ENCODE measurements at places on chromosomes 16 and 17. TPM values are rescaled to one million over a fixed set of nuclear protein-coding genes. Genes with fewer than 3 reads are reported as not detected.

GRCh38 chr16:50627419-50627818, 53.7 kb downstream of the SNX20 start:
- peak; percentile 52 for DNase-seq
- H3K36me3 ChIP-seq, result peaks cover 7% of the 10 kb centered on the region
- no peaks in the 10 kb centered on the region for H3K27me3 ChIP-seq
- peak overlapping the region; percentile 19 for H3K4me3 ChIP-seq
- H3K4me1 ChIP-seq, result peaks cover 42% of the 10 kb centered on the region

CA10 gene
- total RNA-seq, result 0.30 TPM

CAVIN1 gene
- 2.3 TPM for total RNA-seq

DNA sequence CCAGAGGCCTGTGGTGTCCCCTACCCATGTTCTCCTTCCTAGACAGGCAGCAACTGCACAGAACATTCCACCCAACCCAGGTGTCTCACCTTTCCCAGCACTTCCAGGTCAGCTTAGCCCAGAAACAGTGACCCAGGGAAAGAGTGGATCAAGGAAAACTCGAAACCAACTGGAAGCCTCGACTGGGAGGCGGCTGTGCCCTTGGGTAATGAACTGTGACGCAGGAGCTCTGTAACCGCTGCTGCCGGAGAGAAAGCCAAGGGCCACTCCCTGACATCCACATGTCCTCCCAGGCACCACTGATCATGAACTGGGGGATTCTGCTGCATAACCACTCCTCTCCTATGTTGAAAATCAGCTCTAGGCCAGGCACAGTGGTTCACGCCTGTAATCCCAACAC, 34.4 kb downstream of the WDR59 start:
- H3K36me3 ChIP-seq, result peaks cover 8% of the 10 kb centered on the region
- DNase-seq, result no peak
- H3K4me3 ChIP-seq, result no peak overlapping the region
- no peaks in the 10 kb centered on the region for H3K27me3 ChIP-seq

- no peaks in the 10 kb centered on the region for H3K36me3 ChIP-seq
- no peaks in the 10 kb centered on the region for H3K27me3 ChIP-seq
- no peaks in the 10 kb centered on the region for H3K4me1 ChIP-seq
- no peak overlapping the region for H3K4me3 ChIP-seq
These were observed 116.9 kb downstream of the TANC2 start for GRCh38 chr17:63082952-63083351.

GRCh38 chr16:81752225-81752875, 26.7 kb upstream of the PLCG2 start:
- H3K4me1 ChIP-seq, result no peaks in the 10 kb centered on the region
- H3K27ac ChIP-seq, result no peak overlapping the region
- no peak for DNase-seq
- H3K36me3 ChIP-seq, result no peaks in the 10 kb centered on the region
- H3K4me3 ChIP-seq, result no peak overlapping the region

DNA sequence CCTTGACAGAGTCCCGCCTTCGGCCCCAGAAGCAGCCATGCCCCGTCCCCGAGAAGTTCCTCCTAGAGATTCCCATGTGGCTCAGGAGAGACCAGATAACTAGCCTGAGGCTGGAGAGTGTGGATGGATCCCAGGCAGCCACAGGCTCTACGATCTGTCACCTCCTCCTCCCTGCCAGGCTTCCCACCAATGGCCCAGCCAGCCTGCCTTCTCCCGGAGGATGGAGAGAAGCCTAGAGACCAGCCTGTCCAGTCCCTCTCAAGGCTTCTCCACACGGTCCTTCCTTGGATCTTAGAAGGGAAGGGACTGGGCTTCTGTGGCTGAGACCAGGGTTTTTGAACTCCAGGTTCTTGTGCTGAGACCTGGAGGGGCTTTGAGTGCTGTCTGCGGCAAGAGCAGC, 1.6 kb upstream of the SMTNL2 start:
- no peaks in the 10 kb centered on the region for H3K4me1 ChIP-seq
- H3K4me3 ChIP-seq, result no peak overlapping the region
- DNase-seq, result no peak
- H3K27ac ChIP-seq, result no peak overlapping the region

DNA sequence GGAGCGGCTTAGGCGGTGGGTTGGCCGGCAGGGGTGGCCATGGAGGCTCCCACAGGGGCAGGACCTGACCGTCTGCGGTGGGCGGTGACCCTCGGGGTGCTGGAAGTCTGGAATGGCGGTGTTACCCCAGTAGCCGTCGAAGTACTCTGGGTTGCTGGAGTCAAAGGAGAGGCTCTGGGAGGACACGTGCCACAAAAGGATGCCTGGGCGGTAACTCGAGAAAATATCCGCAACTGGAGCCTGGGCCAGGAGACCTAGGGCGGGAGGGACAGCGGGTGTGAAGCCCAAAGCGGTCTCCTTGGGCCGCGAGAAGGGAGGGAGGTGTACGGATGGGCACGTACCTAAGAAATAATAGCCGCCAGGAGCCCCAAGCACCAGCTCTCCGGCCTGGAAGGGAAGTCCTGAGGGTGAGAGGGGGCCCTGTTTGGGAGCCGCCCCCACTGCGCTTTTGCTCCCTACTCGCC, 4.6 kb downstream of the ITGA2B start:
- H3K27me3 ChIP-seq, result peaks cover 48% of the 10 kb centered on the region
- no peak for DNase-seq
- no peaks in the 10 kb centered on the region for H3K36me3 ChIP-seq
- peak overlapping the region; percentile 57 for H3K4me3 ChIP-seq
- peaks cover 17% of the 10 kb centered on the region for H3K4me1 ChIP-seq

DNA sequence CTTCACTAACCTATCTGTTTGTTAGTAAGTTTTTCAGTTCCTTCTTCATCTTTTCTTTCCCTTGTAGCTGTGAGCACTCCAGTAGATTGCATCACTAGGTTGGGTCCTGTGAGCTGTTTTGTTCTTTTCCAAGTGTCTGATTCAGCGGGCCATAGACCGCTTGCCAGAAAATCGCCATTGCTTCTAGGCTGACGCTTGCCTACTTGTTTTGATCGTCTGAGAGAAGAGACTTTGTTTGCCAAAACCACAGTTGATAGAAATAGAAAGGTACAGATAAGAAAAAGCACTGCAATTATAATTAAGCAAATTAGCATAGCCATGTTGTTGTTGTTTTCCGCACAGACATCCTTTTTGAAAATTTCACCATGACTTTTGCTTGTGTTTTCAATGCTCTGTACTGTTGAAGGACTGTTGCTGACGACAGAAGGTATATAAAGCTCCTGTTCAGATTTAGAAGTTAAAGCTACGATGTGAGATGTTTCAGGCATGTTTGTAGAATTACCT, 3.1 kb downstream of the EVI2A start:
- H3K36me3 ChIP-seq, result no peaks in the 10 kb centered on the region
- H3K27ac ChIP-seq, result peak overlapping the region; percentile 88
- H3K4me3 ChIP-seq, result peak overlapping the region; percentile 75

SLC13A2 gene
- total RNA-seq, result not detected

- H3K4me3 ChIP-seq, result no peak overlapping the region
- no peak overlapping the region for H3K27ac ChIP-seq
- no peaks in the 10 kb centered on the region for H3K36me3 ChIP-seq
- no peaks in the 10 kb centered on the region for H3K4me1 ChIP-seq
These were observed 54.4 kb upstream of the RCVRN start for GRCh38 chr17:9959377-9959981.

- H3K27me3 ChIP-seq, result no peaks in the 10 kb centered on the region
- no peak overlapping the region for H3K4me3 ChIP-seq
- no peak for DNase-seq
- no peak overlapping the region for H3K27ac ChIP-seq
- no peaks in the 10 kb centered on the region for H3K36me3 ChIP-seq
- H3K4me1 ChIP-seq, result no peaks in the 10 kb centered on the region
These were observed 19.8 kb downstream of the RGS9 start for GRCh38 chr17:65156835-65157565.

DNA sequence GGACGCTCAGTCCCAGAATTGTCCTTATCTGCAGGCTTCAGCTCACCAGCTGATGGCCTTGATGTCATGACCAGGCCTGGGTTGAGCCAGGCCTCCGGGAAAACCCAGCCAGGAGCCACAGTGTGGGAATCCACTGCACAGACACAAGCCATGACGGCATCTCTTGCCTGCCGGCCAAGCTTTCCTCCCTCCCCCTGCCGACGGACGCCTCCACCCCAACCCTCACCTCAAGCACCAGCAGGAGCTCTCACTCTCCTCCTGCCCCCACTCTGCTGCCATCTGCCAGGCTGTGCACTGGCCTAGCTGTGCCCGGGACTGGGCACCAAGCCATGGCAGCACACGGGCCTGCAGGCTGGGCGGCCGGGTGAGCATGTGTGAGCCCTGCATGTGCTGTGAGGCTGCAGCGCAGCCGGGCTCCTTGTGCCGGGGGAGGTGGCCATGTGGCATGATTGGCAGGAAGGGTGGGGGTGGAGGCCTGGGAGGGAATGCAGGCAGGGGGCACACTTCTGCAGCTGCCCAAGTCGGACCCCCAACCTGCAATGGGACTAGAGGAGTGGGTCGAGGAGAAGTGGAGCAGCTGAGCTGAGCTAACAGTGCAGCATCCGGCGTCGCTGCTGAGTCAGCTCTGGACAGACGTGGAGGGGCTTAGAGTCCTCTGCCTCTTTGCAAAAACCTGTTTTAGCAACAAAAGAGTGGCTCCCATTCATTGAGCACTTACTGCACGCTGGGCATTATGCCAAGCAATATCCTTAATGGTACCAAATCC, 268.5 kb downstream of the CBLN1 start:
- no peaks in the 10 kb centered on the region for H3K27me3 ChIP-seq
- no peaks in the 10 kb centered on the region for H3K4me1 ChIP-seq
- no peak overlapping the region for H3K27ac ChIP-seq

DNA sequence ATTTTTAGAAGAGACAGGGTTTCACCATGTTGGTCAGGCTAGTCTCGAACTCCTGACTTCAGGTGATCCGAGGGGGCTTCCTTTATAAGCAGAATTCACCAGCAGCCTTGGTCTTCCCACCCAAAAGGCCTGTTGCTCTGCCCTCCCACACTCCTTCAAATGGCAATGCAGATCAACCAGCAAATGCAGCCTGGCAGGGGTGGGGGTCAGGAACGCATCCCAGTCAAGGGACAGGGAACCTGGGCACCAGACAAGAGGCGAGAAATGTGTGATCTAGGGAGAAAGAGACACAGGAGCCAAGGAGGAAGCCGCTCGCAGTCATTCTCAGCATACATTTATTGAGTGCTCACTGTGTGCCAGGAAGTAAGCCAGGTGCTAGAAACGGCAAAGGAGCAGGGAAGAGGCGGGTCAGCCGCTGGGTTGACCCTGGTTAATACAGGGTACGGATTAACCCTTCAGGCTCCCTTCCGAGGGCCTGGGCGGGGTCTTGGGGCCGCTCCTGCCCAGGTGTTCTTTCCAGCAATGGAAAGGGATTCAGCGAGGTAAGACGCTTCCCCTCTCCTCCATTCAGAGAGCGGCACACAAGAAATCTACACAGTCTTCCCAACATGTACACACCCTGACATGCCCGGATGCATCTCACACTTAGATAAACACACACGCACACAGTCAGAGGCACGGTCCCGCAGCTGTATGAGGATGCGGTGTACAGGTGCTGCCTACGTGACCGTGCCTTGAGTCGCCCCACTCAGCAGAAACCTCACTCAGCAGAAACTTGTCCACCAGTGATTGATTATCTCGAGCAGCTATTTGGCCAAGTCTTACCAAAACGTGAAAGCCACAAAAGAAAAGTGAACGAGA, 6.6 kb upstream of the PITPNA start:
- H3K27ac ChIP-seq, result no peak overlapping the region
- H3K4me1 ChIP-seq, result peaks cover 4% of the 10 kb centered on the region
- H3K4me3 ChIP-seq, result no peak overlapping the region

- no peaks in the 10 kb centered on the region for H3K36me3 ChIP-seq
- no peaks in the 10 kb centered on the region for H3K4me1 ChIP-seq
- no peak overlapping the region for H3K27ac ChIP-seq
- no peak for DNase-seq
- H3K27me3 ChIP-seq, result peaks cover 2% of the 10 kb centered on the region
These were observed 7.5 kb downstream of the KRT12 start for GRCh38 chr17:40859536-40859935.

- no peak overlapping the region for H3K27ac ChIP-seq
- H3K4me3 ChIP-seq, result no peak overlapping the region
- H3K27me3 ChIP-seq, result no peaks in the 10 kb centered on the region
- no peak for DNase-seq
- H3K36me3 ChIP-seq, result no peaks in the 10 kb centered on the region
These were observed 474.8 kb downstream of the KCNJ2 start for GRCh38 chr17:70644096-70644495.

SCARF1 gene
- 1.6 TPM for total RNA-seq

- H3K27ac ChIP-seq, result no peak overlapping the region
- no peaks in the 10 kb centered on the region for H3K27me3 ChIP-seq
- H3K36me3 ChIP-seq, result no peaks in the 10 kb centered on the region
- H3K4me1 ChIP-seq, result peaks cover 7% of the 10 kb centered on the region
These were observed 510 bp downstream of the CRISPLD2 start for GRCh38 chr16:84820305-84820684.

DNA sequence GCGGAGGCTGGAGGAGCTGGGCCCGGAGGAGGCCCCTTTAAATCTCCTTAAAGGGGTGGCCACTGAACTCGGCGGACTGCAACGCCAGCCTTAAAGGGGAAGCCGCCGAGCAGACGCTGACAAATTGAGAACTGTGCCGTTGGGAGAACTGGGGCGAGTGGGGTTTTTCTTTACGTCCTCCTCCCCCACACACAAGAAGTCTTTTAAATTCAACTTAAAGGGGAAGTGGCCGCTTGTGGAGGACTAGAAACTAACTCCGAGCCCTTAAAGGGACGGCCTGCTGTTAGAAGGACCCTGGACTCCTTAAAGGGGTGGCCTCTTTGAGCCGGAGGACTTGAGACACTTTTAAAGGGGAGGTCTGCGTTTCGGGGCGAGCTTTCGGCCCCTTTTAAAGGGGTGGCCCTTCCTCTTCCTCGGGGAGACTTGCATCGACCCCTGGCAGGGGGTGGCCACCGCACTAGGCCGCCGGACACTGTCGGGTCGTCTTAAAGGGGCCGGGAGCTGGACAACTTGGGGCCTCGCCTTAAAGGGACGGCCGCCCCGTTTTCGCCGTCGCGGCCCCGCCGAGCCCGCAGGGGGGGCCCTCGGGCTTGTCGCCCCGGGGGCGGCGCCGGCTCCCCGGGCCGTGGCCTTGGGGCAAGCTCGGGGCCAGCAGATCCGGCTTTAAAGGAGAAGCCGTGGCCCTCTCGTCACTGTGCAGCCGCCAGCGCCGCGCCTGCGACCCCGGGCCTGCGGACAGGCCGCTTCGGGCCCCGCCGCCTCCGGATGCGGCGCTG, 688 bp downstream of the FBRS start:
- peaks cover 21% of the 10 kb centered on the region for H3K36me3 ChIP-seq
- DNase-seq, result no peak
- H3K27ac ChIP-seq, result peak overlapping the region; percentile 99
- H3K4me3 ChIP-seq, result peak overlapping the region; percentile 97

DNA sequence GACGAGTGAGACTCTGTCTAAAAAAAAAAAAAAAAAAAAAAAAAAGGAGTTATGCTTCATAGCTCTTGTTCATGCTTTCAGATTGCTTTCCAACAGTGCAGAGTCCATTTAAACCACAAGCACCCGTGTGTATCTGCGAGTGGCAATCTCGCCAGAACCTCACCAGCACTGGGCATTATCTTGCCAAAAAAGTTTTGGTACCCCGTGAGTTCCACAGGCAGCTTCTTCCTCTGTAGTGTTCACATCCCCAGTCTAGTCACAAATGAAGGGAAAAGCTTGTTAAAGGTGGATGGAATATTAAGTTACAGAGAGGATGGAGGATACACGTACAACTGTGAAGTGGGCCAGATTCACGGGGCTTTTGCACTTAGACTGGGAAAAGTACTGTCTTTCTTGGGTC, 33.5 kb downstream of the WSB1 start:
- no peaks in the 10 kb centered on the region for H3K27me3 ChIP-seq
- no peaks in the 10 kb centered on the region for H3K36me3 ChIP-seq
- no peak overlapping the region for H3K4me3 ChIP-seq
